ENCODE measurements at places on chromosomes 3 and 15.

DNA sequence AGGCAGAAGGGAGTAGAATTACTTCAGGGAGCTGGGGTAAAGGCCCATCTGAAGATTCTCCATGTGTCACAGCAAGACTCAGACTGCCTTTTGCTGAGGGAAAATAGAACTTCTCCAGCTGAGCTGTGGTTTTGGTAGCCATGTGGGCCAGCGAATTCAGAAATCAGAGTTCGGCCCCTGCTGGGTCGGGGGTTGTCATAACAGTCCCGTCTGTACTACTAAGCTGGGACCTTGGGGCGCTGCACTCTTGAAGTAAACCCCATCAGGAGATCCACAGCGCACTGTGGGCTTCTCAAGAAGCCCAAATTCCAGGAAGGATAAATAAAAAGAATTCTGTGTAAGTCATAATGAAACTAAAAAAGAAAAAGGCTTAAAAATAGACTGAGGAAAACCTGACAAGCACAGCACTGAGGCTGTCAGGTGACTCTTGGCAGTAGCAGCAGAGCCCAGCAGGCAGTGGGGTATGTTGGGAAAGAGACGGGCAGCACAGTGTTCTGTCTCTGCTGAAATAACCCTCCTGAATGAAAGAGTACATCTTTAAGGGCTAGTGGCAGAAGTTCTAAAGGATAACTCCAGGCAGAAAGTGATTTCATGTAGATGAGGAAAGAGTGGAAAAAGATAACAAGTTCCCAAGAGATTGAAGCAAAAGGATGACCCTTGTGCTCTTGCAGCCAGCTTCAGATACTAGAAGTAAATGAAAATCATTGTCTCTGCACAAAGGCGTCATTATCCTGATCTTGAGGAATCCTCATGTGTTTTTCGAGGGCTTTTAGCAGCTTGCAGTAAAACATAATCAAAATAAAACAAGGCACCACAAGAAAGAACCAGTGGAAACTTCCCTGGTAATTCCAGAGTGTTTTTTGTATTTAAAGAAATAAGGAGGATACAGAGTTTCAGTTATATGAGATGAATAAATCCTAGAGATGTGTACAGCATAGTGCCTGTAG, 74.5 kb downstream of the RAB7A start:
- H3K4me1 ChIP-seq, result peaks cover 22% of the 10 kb centered on the region
- no peaks in the 10 kb centered on the region for H3K27me3 ChIP-seq
- no peak overlapping the region for H3K27ac ChIP-seq
- no peak overlapping the region for H3K4me3 ChIP-seq
- peaks cover 40% of the 10 kb centered on the region for H3K36me3 ChIP-seq

GRCh38 chr15:39556461-39556860, 24.4 kb upstream of the THBS1 start:
- H3K27ac ChIP-seq, result no peak overlapping the region
- peaks cover 17% of the 10 kb centered on the region for H3K4me1 ChIP-seq
- no peak overlapping the region for H3K4me3 ChIP-seq
- no peaks in the 10 kb centered on the region for H3K36me3 ChIP-seq

GRCh38 chr3:184211297-184211696, 18.1 kb upstream of the VWA5B2 start:
- H3K4me3 ChIP-seq, result no peak overlapping the region
- no peaks in the 10 kb centered on the region for H3K4me1 ChIP-seq
- DNase-seq, result no peak
- H3K27ac ChIP-seq, result no peak overlapping the region

GRCh38 chr3:183802989-183803388, 22.4 kb downstream of the MAP6D1 start:
- H3K36me3 ChIP-seq, result no peaks in the 10 kb centered on the region
- no peaks in the 10 kb centered on the region for H3K27me3 ChIP-seq
- H3K27ac ChIP-seq, result no peak overlapping the region
- DNase-seq, result no peak

- H3K36me3 ChIP-seq, result peaks cover 6% of the 10 kb centered on the region
- no peak for DNase-seq
- no peak overlapping the region for H3K27ac ChIP-seq
Measured at GRCh38 chr3:184145111-184145524, 10.0 kb downstream of the EIF2B5 start.

DNA sequence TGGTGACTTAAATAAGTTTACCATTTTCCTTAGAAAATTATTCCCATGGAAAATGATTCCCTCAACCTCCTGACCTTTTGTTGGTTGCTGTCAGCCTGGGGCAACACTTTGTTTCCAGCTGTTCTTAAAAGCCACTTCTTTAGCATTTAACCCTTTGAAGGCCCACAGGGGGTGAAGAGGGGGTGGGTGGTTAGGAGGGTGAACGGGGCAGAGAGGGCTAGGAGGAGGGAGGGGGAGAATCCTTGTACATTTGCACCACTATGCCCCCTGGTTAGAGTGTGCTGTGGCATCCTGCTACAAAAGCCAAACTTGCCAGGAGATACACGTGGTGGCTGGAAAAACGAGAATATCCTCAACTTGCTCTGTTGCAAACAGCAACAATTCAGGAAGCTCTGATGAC, 273.2 kb upstream of the RGMA start:
- no peak overlapping the region for H3K27ac ChIP-seq
- H3K27me3 ChIP-seq, result no peaks in the 10 kb centered on the region
- DNase-seq, result no peak
- no peaks in the 10 kb centered on the region for H3K36me3 ChIP-seq

DNA sequence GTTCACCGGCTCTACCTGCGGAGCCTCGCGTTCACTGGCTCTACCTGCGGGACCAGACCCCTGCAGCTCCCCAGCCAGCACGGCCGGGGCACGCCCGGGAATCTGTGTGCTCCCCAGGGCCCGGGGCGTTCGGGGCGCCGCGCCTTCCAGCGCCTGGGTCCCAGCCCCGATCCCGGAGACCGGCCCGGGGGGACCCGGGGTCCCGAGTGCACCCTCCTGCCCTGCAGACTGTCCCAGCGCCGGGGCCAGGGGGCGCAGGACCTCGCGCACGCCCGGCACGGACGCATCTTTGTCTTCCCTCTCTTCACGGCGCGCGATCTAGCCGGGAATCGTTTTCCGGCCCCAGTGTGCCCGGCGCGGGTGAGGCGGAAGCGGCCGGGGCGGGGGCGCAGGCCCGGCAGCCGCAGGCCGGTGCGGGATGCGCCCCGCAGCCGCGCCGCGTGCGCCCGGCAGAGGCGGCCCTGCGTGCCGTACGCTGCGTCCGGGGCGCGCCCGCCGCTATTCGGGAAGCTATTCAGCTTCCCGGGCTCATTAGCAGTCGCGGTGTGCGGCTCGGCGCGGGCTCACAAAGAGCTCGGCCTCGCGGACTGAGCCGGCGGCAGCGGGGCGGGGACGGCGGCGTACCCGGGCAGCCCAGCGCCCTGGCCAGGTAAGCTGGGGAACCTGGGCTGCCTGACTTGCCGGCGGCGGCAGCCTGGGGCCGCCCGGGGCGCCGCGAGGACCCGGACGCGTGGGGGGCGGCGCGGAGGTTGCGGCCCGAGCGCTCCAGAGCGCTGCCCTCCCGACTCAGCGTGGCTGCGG, at the start of gene APBA2:
Gene APBA2, plus strand, starts transcription at position 345 of the 801 bp plus-strand sequence. CDS start 167,911 bp downstream, outside the sequence.
- peak within 1 kb of the TSS; percentile 51 for H3K4me3 ChIP-seq
- no peak for DNase-seq
- peak within 1 kb of the TSS; percentile 13 for H3K27ac ChIP-seq
- H3K36me3 ChIP-seq, result no peaks in the 10 kb centered on the region
- no peaks in the 10 kb centered on the region for H3K27me3 ChIP-seq

DNA sequence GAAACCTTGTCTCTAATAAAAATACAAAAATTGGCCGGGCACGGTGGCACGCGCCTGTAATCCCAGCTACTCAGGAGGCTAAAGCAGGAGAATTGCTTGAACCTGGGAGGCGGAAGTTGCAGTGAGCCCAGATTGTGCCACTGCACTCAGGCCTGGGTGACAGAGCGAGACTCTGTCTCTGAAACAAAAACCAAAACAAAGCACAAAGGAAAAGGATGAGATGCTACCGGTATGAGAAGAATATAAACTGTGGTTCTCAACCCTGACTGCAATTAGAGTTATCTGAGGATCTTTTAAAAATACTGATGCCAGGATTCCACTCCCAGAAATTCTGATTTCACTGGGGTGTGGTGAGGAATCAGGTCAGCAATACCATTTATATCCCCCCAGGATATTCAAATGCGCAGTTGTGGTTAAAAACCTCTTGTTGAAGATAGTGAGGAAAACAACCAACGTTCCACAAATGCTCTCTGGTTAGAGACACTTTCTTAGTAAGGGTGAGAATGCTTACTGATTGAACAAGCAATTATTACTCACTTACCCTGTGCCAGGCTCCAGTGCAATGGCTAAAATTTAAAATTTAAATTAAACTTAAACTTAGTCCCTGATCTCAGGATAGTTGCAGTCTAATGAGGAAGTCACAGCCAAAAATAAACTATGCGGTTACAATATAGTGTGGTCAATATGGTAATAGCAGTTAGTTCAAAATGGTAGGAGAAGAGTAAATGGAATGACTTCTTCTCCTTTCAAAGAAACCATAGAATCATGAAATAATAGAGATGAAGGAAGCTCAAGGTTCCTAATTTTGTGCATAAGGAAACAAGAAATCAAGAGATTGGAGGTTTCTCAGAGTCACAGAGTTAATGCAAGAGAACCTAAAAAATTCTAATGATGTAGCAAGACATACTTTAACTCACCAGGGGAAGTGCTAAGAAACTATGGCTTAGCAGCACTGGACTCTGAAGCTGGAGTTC, 109.5 kb downstream of the SSR3 start:
- no peaks in the 10 kb centered on the region for H3K36me3 ChIP-seq
- H3K27ac ChIP-seq, result no peak overlapping the region
- no peak for DNase-seq
- no peaks in the 10 kb centered on the region for H3K27me3 ChIP-seq
- no peak overlapping the region for H3K4me3 ChIP-seq
- H3K4me1 ChIP-seq, result no peaks in the 10 kb centered on the region

GRCh38 chr3:7215706-7216105, 354.8 kb downstream of the GRM7 start:
- H3K27ac ChIP-seq, result no peak overlapping the region
- H3K36me3 ChIP-seq, result no peaks in the 10 kb centered on the region
- H3K4me3 ChIP-seq, result no peak overlapping the region
- DNase-seq, result no peak
- H3K27me3 ChIP-seq, result no peaks in the 10 kb centered on the region

DNA sequence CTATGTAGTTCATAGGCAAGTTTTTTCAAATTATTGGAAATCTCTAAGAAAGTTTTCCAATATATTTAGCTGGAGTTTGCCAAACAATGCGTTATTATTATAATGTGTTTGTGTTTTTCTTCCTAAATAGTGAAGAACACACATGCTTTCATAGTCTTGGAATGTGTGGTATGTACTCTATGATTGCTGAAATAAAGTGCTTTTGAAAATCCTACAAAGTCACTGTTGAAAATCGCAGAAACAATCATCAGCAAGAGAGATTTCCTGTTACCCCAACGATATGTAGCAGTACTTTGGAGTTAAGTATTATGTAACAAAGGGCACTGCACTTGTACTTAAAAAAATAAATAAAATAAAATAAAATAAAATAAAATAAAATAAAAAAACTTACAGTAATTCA, 796.2 kb downstream of the NAALADL2 start:
- H3K27ac ChIP-seq, result no peak overlapping the region
- no peak for DNase-seq
- no peaks in the 10 kb centered on the region for H3K4me1 ChIP-seq
- no peaks in the 10 kb centered on the region for H3K36me3 ChIP-seq

GRCh38 chr3:197189623-197190022, 108.8 kb downstream of the DLG1 start:
- no peaks in the 10 kb centered on the region for H3K4me1 ChIP-seq
- no peak overlapping the region for H3K27ac ChIP-seq
- H3K36me3 ChIP-seq, result no peaks in the 10 kb centered on the region
- DNase-seq, result no peak
- no peak overlapping the region for H3K4me3 ChIP-seq

GRCh38 chr15:101522621-101523559, 33.4 kb upstream of the PCSK6 start:
- no peaks in the 10 kb centered on the region for H3K27me3 ChIP-seq
- no peaks in the 10 kb centered on the region for H3K36me3 ChIP-seq
- no peaks in the 10 kb centered on the region for H3K4me1 ChIP-seq
- H3K4me3 ChIP-seq, result no peak overlapping the region
- peak; percentile 81 for DNase-seq

DNA sequence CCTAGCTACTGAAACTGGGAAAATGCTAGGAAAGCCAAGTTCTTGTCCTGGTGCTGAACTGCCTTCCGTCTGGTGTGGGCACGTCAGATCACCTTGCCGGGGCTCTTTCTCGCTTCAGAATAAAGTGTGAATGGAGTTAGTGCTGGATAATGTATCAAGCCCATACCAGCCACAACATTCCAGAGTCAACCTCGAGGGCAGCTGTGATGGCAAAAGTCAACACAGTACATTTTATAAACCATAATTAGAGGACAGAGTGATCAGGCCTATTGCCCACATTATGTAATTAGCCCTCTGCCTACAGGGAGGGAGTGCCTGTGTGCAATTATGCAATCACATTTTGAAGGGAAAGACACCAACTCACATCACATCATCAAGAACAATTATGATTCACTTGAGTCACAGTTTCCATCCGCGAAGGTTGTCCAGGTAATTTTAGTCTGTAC, 165.2 kb downstream of the RORA start:
- peaks cover 23% of the 10 kb centered on the region for H3K4me1 ChIP-seq
- no peak overlapping the region for H3K27ac ChIP-seq
- no peaks in the 10 kb centered on the region for H3K27me3 ChIP-seq
- H3K4me3 ChIP-seq, result no peak overlapping the region
- no peaks in the 10 kb centered on the region for H3K36me3 ChIP-seq
- DNase-seq, result no peak

DNA sequence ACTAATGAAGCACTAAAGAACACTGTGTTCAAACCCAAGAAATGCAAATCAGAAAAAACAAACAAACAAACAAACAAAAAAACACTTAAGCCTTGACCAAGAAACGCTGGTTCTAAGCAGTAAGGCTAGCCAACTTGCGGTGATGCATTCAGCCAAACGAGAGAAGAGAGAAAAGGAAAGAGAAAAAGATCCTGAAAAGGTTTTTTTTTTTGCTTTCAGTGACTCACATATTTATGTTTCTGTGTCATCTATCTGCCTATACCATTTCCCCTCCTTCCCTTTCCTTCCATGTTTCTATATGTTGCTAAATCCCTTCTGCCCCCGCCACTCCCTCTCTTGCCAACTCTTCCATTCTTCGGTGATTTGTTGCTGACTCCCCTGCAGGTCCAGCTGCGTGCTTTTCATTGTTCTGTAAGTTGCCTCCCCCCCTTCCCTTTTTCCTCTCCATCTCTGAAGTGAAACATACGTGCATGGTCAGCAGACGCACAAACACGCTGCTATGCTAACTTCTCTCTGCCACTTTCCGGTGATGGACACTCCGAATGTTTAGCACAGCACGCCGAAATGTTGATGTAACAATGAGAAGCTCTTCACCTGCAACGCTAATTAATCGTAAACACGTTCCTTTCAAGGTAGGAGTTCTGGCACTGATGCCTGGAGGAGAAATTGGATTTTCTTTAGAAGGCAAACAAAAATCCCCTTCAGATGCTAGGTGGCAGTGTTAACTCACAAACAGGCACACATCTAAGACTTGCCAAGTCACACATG, 154.4 kb downstream of the TUSC7 start:
- H3K27me3 ChIP-seq, result no peaks in the 10 kb centered on the region
- no peak overlapping the region for H3K4me3 ChIP-seq
- H3K4me1 ChIP-seq, result peaks cover 8% of the 10 kb centered on the region
- DNase-seq, result no peak
- no peak overlapping the region for H3K27ac ChIP-seq

GRCh38 chr3:142115867-142116668, 33.3 kb downstream of the TFDP2 start:
- peaks cover 10% of the 10 kb centered on the region for H3K4me1 ChIP-seq
- DNase-seq, result no peak
- H3K36me3 ChIP-seq, result no peaks in the 10 kb centered on the region
- H3K27me3 ChIP-seq, result no peaks in the 10 kb centered on the region
- no peak overlapping the region for H3K27ac ChIP-seq

All from vagina (tissue), 2 donors.